Ascending aorta (tissue), 2 donors: ENCODE measurements at places on chromosomes 1 and 21. TPM values are rescaled to one million over a fixed set of nuclear protein-coding genes. Genes with fewer than 3 reads are reported as not detected.

Gene KRTAP19-3
- not detected for total RNA-seq

DNA sequence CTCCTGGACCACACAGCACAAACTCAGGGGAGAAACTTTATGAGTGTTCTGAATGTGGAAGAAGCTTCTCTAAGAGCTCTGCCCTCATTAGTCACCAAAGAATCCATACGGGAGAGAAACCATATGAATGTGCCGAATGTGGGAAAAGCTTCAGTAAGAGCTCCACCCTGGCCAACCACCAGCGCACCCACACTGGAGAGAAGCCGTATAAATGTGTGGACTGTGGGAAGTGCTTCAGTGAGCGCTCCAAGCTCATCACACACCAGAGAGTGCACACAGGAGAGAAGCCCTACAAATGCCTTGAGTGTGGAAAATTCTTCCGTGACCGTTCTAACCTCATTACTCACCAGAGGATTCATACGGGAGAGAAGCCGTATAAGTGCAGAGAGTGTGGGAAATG is 22.5 kb downstream of the ZSCAN20 start:
- DNase-seq, result no peak

Gene SLAMF1
- total RNA-seq, result not detected

- no peak for DNase-seq
These were observed 6.7 kb downstream of the CLDN14 start for GRCh38 chr21:36473203-36473602.

GRCh38 chr1:53291574-53291973 is 36.3 kb downstream of the LRP8 start:
- no peak for DNase-seq

DNA sequence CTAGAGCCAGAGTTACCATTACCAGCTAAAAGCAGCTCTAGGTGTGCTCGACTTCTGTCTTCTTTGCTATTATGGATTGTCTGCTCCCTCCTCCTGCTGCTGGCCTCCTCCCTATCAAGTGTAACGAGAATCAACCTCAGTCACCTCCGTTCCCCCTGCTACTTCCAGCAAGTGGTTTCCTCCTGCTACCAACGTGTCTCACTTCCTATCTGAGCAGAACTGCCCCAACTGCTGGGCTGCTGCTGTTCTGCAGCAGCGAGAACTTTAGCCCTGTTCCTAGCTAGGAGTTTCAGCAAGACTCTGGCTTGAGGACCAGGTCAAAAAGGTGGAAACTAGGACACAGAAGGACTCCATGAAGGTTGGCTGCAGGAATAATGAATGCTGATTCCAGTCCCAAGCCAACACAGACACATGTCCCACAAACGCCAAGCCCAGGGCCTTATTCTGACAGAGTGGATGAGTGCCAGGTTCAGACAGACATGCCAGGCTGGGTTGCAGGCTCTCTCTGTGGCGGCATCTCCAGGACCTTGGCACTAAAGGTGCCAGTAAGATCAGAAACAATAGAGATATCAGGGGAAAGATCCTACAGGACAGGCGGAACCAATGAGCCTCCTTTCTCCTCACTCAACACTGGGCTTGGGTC is 46.9 kb downstream of the CD34 start:
- DNase-seq, result peak; percentile 63

Gene TSPAN2
- 10.9 TPM for total RNA-seq
